ENCODE measurements at places on chromosomes 6 and 20.

GRCh38 chr6:83637953-83638352 is 70.9 kb downstream of the SNAP91 start:
- no peak for DNase-seq

DNA sequence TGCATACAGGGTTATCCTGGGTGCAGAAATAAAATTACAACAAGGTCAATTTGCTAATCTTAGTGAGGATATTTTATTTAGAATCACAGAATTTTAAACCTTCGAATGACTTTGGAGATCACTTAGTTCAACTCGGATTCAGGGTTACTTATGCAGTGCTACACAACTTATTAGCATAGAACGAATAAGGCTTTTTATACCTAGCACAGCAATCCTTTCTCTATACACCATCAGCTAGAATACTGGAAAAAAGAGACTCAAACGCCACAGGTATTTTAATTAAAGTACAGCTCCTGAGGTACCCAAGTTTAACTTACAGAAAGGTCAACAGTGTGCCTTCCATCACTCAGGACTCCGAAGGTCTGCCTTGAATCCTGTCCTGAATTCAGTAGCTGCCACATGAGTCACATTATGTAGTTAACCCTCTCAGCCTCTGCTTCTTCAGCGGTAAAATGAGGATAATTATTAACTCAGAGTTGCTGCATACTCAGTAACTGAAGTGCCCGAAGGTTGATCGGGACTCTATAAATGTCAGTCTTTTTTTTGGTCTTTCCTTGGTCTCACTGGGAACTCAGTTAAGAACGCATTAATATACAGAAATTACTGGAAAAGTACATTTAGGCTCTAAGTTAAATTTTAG is 6.0 kb upstream of the QKI start:
- no peak for DNase-seq

DNA sequence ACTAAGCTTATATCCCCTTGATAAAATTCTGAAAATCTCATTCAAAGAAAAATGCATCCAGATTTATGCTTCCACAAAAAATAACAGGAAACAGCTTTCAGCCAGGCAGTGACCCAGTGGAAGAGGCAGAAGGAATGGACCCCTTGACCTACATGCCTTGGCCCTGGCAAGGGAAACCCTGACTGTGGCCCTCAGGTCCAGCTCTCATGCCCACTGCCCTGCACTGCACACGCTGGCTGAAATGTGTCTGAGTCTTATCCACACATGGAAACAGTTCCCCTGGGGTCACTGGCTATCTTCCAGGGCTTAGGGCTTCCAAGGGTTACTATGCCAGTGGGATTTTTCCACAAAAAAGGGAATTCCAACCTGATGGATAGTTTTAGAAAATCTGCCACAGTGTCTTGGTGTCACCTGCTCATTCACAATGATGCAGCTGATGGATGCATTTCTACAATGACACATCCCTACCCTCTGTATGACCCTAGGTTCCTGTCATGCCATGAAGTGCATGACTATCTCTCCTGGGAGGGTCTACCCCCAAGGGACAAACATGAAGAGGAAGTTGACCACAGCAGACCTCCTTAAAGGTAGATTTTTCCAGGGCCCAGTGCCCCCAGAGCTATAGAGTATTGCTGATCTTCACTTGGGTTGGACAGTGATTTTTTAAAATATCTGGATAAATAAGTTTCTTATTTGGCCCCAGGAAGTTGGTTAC is 121.9 kb upstream of the CD93 start:
- no peak for DNase-seq

DNA sequence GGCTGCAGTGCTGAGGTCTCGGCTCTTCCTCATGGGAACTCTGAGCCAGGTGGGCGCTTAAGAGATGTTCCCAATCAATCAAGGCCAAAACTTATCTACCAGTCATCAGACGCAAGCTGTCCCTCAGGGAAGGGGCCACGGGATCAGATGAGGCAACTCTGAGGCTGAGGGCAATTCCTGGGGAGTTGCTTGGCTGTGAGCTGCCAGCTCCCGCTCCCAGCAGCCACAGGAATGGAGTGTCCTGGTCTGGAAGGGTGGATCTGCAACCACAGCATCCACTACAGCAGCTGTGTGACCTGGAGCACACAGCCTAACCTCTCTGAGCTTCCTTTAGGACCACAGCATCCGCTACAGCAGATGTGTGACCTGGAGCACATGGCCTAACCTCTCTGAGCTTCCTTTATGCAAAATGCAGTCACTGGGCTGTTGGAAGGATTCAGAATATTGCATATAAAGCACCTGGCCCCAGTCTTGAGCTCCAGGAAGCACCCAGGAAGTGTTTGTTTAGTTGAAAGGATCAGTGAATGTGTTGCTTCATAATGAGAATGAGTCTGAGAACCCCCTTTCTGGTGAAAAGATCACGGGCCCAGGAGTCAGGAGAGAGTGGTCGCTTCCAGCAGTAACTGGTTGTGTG is 60.9 kb downstream of the TFAP2C start:
- DNase-seq, result no peak

- DNase-seq, result no peak
Measured at GRCh38 chr6:165694296-165694695, 31.3 kb upstream of the PDE10A start.

DNA sequence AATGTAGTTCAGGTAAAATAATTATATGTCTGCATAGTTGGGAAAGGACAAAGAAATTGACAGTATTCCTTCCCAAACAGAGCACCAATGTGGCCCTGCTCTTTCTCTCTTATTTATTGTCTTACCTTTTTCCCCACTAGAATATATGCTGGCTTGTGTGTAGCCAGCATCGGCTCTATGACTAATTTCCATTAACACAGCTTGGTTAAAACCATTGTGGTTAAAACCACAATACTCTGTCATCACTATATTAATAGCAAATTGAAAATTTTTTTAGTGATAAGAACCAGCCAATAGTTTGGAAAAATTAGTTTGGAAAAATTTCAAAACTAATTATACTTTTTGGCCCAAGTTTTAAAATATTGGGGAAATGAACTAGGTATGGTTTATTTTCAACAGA is 535.1 kb downstream of the UTRN start:
- no peak for DNase-seq

- DNase-seq, result no peak
Measured at GRCh38 chr20:2694008-2694471, 1.5 kb downstream of the EBF4 start.

GRCh38 chr6:170437719-170438401 is 115.2 kb downstream of the PSMB1 start:
- DNase-seq, result no peak

DNA sequence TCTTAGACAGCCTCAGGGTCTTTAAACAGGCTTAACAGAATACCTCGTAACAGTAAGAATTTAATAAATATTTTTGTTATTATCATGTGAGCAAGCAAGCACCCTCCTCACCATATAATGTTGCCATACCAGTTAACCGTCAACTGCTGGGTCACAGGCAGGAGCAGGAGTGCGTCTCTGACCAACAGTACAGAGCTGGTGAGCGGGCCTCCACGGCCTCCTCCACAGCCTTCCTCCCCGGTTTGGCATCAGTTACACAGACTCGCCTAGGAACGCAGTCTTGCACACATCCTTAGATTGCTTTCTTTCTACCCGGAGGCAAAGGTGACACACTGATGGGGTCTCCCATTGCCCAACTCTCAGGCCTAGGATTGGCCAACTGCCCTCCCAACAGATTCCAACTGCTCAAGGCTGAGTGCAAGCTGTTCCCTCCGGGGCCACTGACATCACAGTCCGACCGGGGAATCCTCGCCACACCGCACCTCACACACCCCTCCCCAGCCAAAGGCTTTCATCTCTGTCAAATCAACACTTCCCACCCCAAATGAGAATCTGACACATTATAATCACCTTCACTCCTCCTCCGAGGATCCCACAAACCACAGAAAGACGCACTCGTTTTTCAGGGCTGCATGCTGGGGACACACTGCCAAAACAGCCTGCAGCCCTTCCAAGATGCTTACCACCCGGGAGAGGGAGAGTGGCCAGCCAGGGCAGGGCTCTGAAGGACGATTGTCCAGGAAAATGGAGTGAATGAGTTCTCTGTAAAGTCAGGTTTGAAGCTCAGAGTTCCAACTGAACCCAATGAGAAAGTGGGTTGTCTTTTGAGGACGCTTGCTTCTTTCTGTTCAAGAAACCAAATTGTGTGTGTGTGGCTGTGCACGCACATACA is 63.2 kb downstream of the PDE10A start:
- no peak for DNase-seq

DNA sequence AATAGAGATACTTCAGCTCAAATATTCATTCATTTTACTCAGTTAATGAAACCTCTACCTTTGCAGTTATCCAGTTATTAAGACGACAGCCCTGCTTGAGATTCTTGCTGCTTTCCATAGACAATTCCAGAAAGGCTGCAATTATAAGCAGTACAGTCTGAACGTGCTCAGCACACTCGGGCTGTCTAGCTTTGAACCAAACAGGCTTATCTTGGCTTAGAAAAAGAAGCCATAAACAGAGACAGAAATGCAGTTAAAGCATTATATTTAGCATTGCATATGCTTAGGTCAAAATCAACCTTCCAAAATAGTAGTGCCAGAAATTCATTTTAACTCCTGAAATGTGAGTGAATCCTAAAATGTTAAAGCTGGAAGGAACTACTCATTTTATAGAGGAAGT is 204.1 kb upstream of the KCNQ5 start:
- no peak for DNase-seq

DNA sequence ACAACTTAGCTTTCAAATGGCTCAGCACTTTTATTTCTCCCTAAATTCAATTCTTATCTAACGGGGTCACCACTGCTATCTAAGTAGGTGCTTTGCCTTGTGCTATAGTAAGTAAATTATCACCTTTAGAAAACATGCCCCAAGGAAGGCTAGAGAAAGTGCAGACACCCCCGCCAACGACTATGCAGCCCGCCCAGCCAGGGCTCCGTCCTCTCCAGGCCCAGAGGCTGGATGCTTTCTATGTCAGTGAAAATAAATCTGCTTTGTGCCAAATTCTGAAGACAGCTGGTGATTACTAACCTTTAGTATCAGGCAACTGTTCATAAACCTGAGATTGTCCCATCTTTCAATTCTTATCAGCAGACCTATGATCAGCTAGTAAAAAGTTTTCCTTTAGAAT is 14.3 kb downstream of the KIAA0319 start:
- DNase-seq, result no peak
